ENCODE measurements at places on chromosomes 6 and 20.

- no peak for DNase-seq
Observed at GRCh38 chr6:2426561-2427340, 181.3 kb upstream of the GMDS start.

DNA sequence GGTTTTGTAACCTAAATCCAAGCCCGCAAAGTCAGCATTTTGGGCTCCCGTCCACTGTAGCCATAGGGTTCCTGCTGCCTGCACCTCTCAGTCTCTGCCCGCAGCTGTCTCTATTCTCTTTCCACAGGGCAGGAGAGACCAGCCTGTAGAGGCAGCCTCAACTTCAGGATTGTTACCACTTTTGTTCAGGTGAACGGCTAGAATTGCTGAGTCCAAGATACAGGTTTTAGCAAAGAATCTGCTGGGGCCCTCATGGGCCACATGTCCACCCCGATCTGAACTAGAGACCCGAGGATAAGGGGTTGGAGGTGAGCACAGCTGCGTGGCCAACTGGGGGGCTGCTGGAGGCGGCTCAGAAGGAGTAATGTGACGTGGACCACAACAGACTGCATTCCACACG is 137.7 kb upstream of the C6orf118 start:
- DNase-seq: no peak

DNA sequence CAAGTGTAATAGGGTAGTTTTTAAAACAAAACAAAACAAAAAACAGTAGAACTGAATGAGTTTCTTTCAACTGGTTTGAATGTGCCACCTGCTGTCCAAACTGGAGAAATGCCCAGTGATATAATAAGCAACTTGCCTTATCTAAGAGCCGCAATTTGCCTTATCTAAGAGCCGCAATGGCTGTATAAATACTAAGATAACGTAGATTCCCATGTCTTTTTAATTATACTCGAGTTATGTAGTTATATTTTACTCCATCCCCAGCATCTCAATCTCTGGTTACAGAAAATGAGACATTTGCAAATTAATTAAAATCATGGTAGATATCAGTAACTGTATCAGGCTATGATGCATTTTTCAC is 67.2 kb downstream of the RPP40 start:
- peak; percentile 63 for DNase-seq

- no peak for DNase-seq
Observed at GRCh38 chr20:47464380-47465101, 37.1 kb upstream of the NCOA3 start.

- DNase-seq: no peak
Observed at GRCh38 chr6:139882977-139883728, 508.7 kb upstream of the CITED2 start.

- DNase-seq: no peak
Observed at GRCh38 chr6:147217840-147218404, 13.7 kb downstream of the STXBP5 start.

- no peak for DNase-seq
Observed at GRCh38 chr6:168380956-168381605, 59.9 kb upstream of the SMOC2 start.

- DNase-seq: no peak
Observed at GRCh38 chr6:146891615-146892265, 293.0 kb downstream of the ADGB start.

DNA sequence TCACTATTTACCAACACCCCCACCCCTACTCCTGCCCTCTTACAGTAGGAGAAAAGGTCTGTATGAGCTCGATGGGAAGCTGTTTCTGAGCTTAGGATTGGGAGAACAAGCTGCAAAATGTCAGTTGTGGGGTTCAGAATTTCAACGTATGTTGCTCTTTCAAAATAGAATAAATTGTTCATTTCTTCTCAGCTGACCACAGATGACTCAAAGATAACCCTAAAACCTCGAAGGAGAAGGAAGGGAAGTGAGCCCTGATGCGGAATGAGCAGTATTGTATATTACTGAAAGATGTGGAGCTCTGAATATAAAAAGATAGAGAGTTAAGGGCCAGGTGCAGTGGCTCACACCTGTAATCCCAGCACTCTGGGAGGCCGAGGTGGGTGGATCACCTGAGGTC is 35.9 kb upstream of the MYLIP start:
- DNase-seq: no peak

- DNase-seq: no peak
Observed at GRCh38 chr20:35465976-35466375, 10.6 kb downstream of the CEP250 start.
